ENCODE measurements at places on chromosomes 11 and 22. TPM values are rescaled to one million over a fixed set of nuclear protein-coding genes. Genes with fewer than 3 reads are reported as not detected.

C11orf54 gene
- total RNA-seq = 20.2 TPM

OMP gene
- total RNA-seq = 0.49 TPM

GAL gene
- 0.19 TPM for total RNA-seq

SCN4B gene
- under 0.01 TPM for total RNA-seq

LRRC75B gene
- total RNA-seq = 1.3 TPM

GSTT2 gene
- total RNA-seq = not detected

SAA2 gene
- not detected for total RNA-seq

NLRP14 gene
- total RNA-seq = under 0.01 TPM

CENPM gene
- 38.7 TPM for total RNA-seq

GLB1L2 gene
- total RNA-seq = 0.25 TPM

TRIM44 gene
- 17.5 TPM for total RNA-seq
